ENCODE measurements at places on chromosomes 11 and 22.

GRCh38 chr11:45546366-45546765 is 119.1 kb downstream of the CHST1 start:
- no peak for DNase-seq

DNA sequence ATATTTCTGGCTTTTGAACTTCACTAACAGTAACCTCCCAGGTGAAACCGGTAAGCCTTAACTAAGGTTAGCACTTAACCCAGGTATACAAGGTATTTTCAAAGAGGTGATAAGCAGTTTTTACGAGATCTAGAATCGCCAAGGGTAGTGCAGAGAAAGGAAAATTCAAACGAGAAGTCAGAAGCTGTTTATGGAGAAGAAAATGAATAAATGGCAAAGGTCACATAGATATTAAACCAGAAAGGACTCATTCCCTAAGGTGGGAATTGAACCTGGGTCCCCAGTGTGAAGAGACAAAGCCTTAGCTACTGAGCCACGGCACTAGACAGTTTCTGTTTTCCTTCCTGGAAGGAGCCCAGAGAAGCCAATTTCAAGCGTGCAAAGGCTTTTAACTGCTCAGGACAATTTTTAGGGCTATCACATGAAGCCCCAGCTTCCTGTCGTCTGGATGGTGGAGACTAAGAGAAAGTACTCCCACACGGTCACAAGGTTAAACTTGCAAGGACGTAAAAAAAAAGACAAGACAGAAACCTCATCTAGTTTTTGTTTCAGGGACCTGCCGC is 5.7 kb upstream of the C1QTNF6 start:
- no peak for DNase-seq

GRCh38 chr11:43546561-43547429 is 133.7 kb upstream of the HSD17B12 start:
- DNase-seq: no peak

GRCh38 chr11:121421149-121421901 is 30.8 kb upstream of the SORL1 start:
- DNase-seq: no peak

- DNase-seq: peak; percentile 61
Observed at GRCh38 chr11:130431331-130431773, 2.9 kb upstream of the ADAMTS8 start.

GRCh38 chr11:128424851-128425285 is 162.5 kb downstream of the ETS1 start:
- no peak for DNase-seq

DNA sequence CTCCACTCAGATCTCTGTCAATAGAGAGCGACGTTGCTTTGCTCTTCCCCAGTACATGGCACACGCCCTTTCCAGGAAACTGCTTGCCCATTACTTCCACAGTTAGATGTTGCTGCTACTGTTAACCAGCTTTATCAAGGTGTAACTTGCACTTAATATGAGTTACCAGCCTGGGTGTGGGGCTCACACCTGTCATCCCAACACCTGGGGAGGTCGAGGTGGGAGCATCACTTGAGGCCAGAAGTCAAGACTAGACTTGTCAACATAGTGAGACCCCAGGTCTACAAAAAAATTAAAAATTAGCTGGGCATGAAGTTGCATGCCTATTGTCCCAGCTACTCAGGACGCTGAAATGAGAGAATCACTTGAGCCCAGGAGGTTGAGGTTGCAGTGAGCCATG is 177.1 kb upstream of the B3GAT1 start:
- no peak for DNase-seq

GRCh38 chr11:42049650-42050049 is 590.2 kb upstream of the LRRC4C start:
- no peak for DNase-seq

DNA sequence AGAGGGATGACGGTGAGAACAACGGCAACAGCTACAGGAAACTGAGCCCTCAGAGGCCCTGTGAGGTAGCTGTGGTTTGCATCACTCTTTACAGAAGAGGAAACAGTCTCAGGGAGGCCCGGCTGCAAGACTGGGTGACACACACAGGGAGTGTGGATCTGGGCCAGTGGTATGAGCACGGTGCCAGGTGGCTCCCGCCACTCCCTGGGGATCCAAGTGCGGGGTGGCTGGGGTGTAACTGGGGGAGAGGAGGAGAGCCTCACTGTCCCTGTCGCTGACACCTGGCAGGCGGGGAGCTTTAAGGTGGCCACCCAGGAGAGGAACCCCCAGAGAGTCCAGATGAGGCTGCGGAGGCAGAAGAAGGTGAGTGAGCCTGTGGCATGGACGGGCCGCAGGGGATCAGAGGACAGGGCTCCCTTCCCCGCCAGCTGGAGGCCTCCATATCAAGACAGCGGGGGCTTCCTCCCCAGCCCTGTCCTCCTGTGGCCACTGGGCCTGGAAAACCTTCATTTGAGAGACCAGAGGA is 5.6 kb downstream of the RGL4 start:
- DNase-seq: no peak

- DNase-seq: peak; percentile 70
Observed at GRCh38 chr11:113014262-113015097, 53.3 kb downstream of the NCAM1 start.

- peak; percentile 61 for DNase-seq
Observed at GRCh38 chr11:59556115-59556916, 45.0 kb downstream of the OR4D9 start.

DNA sequence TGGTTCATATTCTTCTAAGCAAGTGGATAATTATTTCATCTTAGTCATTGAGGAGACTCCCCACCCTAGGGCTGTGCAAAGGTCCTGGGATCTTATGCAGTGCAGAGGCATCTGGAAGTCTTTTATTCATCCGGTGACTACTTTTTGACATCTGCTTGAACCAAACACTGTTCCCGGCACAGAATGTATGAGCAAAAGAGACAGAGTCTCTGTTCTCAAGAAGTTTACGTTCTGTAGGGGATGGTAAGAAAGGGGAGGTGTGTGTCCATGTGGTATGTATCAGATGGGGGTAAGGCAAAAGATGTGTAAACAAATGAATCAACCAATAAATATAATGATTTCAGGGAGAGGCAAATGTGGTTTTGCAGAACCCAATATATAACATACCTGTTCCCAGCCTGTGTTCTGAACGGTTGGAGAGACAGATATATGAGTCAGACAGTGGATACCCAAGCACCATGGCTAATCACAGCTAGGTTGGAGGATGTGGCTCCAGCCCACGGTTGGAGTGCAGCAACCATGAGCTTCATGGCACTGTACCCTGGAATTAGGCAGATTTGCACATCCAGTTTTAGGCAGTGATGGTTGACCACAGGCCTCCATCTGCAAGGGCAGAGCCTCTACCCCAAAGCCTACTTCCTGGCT is 75.1 kb upstream of the CADM1 start:
- no peak for DNase-seq

- DNase-seq: no peak
Observed at GRCh38 chr11:123166071-123166559, 28.9 kb downstream of the CLMP start.

DNA sequence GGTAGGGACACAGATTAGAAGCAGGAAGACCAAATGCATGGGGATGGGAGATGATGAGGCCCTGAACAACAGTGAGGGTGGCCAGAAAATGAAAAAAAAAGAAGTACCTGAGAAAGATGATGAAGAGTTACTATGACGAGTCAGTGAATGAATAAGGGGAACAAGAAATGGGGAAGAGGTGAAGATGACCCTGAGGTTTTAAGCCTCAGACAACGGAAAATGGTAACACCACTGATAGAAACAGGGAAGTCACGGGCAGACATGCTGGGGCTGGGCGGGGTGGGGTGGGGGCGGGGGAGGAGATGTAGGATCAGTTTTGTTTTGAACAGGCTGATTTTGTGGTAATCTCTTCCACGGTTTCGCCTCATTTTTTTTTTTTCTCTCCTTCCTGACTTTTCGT is 205.1 kb upstream of the CADM1 start:
- no peak for DNase-seq

GRCh38 chr22:27798511-27799014 is 3.0 kb downstream of the MN1 start:
- DNase-seq: no peak

GRCh38 chr22:31496735-31497146 is 405 bp downstream of the SFI1 start:
- DNase-seq: no peak

DNA sequence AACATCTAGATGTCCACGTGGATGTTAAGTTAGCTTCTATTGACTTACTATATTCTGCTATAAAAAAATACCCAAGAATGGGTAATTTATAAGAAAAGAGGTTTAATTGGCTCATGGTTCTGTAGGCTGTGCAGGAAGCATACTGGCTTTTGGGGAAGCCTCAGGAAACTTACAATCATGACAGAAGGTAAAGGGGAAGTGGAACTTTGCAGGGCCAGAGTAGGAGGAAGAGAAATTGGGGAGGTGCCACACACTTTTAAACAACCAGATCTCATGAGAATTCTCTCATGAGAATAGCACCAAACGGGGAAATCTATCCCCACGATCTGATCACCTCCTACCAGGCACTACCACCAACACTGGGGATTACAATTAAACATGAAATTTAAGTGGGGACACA is 689.3 kb downstream of the METTL15 start:
- DNase-seq: no peak

GRCh38 chr11:19832086-19832750 is 119.6 kb downstream of the NAV2 start:
- DNase-seq: no peak

- peak; percentile 95 for DNase-seq
Observed at GRCh38 chr22:35452351-35452781, 52.4 kb downstream of the MCM5 start.

- peak; percentile 20 for DNase-seq
Observed at GRCh38 chr11:57288771-57289579, 35.8 kb downstream of the TNKS1BP1 start.

GRCh38 chr11:65655570-65656332 is 7.0 kb downstream of the RELA start:
- no peak for DNase-seq

DNA sequence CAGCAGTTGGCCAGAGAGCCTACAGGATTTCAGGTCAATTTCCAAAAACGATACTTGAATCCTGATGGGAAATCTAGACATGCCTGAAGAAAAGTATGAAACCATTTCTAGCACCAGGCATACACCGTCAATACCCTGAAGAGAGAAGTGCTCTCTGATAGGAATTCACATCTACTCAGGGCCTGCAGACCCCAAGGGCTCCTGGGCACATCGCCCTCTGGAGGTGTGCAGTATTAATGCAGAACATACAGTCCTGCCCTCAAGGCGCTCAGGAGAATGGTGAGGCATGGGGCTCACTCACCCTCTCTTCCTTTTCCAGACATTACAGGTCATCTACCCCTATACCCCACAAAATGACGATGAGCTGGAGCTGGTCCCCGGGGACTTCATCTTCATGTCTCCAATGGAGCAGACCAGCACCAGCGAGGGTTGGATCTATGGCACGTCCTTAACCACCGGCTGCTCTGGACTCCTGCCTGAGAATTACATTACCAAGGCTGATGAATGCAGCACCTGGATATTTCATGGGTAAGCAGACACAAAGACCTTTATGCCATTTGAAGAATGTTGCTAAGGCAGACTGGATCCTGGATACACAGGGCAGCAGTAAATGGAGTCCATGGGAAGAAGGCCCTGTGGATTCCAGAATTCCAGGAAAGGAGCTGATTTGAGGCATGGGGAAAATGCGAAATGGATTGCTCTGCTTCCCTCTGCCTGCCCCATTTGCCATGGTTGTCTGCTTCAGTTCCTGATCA is 49.3 kb upstream of the CRTAM start:
- no peak for DNase-seq

- no peak for DNase-seq
Observed at GRCh38 chr11:18322818-18323570, 627 bp downstream of the GTF2H1 start.

GRCh38 chr22:31173386-31174145 is 13.6 kb downstream of the RNF185 start:
- no peak for DNase-seq

DNA sequence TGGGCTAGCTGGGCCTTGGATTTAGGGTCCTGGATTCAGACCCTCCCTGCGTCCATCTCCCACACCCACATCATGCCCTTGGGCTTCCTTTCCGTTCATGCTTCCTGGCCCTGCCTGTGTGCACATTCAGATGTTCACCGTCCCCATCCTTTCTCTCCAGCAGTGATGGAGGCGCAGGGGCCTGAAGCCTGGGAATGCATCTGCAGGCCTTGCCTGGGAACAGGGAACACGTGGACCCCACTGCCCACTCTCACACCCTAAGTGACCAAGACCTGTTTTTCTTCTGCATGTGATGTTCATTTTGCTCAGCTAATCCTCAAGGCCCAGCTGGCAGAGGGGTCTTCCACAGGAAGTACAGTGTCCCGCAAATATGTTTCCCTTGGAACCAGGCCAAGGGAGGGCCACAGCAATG is 91.6 kb upstream of the PARVA start:
- no peak for DNase-seq

DNA sequence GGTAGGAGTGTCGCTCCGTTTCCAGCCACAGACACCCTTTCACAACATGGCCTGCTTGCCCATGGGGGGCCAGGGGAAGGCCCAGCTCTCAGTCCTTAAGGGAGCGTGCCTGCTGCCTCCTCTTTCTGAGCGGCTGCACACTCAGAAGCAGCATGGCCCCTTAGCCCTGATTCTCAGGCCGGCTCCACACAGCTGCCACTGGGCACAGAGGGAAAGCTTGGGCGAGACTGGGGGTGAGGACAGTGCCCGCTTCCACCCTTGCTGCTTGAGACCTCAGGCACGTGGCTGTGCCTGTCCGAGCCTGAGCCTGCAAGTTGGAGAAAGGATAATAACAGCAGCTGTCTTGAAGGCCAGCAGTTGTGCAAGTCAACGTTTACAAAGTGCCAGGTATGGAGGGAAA is 416.3 kb downstream of the SHANK2 start:
- DNase-seq: no peak

- DNase-seq: peak; percentile 62
Observed at GRCh38 chr11:120303004-120303637, 22.0 kb upstream of the TLCD5 start.

DNA sequence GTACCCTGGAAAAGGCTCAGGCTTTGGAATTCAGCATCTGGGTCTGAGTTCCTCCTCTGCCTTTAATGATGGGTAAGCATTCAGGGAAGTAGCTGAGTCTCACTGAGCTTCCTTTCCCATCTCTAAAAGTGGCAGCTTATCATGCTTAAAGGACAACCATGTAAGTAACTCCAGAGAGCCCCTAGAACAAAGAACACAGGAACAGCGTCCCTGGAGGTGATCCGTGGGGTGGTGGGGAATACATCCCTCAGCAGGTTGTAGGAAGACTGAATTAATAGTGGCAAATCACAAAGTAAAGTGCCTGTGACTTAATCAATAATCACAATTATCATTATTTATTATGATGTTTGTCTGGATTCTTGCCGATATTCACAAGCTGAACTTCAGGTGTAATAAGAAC is 114.7 kb upstream of the ISX start:
- DNase-seq: no peak

- no peak for DNase-seq
Observed at GRCh38 chr11:64787526-64788320, 9.4 kb upstream of the SF1 start.

Measured in COR-L47 (cell line).